MCF 10A (cell line): ENCODE measurements at places on chromosomes 7 and 10.

- no peak for DNase-seq
Observed at GRCh38 chr7:116518961-116519360, 5.9 kb upstream of the CAV1 start.

- peak; percentile 16 for DNase-seq
Observed at GRCh38 chr7:46485481-46486065, 564.5 kb upstream of the IGFBP3 start.

DNA sequence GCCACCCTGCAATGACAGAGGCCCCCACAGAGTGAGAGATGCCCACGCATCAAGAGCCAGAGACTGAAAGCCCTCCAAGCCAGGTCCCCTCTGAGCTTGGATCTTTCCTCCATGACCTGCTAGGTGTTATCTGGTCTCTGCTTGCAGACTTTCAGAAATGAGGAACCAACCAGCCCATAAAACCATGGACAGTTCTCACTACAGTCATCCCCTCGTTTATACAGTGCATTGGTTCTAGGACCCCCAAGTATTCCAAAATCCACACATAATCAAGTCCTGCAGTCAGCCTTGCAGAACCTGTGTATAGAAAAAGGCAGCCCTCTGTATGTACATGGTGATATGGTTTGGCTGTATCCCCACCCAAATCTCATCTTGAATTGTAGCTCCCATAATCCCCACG is 23.1 kb downstream of the NPFFR1 start:
- DNase-seq = no peak

DNA sequence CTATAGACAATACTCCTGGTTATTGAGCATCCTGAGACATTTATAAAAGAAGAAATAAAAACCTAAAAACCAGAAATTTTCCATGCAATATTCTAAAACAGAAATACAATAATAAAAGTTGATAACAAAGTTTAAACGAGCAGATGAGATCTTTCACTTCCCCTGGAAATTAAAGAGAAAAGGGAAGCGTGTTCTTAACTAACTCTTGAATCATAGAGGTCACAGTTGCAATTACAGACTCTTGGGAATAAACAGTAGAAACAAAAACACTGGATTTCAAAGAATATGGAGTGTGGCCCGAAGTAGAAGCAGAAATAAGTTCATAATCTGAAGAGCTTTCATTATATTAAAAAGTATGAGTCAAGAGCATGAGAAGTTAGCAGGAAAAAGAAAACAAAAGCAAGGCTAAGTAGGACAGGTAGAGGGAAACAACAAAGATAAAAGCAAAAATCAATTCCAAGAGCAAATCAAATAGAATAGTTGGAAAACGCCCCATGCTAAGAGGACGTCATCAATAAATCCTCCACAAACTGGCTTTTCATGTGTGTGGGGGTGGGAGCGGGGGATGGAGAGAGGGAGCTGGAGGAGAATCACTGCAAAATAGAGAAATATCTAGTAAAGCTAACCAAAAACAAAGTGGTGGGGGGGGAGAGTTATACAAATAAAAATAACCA is 55.2 kb upstream of the C10orf71 start:
- DNase-seq = no peak

DNA sequence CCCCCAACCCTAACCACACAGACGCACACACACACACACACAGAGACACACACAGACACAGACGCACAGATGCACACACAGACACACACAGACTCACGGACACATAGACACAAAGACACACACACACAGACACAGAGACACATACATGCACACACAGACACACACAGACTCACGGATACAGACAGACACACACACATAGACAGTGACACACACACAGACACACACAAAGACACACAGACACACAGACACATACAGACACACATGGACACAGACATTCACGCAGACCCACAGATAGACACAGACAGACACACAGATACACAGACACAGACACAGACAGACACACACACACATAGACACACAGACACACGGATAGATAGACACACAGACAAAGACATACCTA is 2.1 kb downstream of the CALML5 start:
- DNase-seq = no peak

- no peak for DNase-seq
Observed at GRCh38 chr10:65708057-65708456, 1217.8 kb upstream of the LRRTM3 start.

DNA sequence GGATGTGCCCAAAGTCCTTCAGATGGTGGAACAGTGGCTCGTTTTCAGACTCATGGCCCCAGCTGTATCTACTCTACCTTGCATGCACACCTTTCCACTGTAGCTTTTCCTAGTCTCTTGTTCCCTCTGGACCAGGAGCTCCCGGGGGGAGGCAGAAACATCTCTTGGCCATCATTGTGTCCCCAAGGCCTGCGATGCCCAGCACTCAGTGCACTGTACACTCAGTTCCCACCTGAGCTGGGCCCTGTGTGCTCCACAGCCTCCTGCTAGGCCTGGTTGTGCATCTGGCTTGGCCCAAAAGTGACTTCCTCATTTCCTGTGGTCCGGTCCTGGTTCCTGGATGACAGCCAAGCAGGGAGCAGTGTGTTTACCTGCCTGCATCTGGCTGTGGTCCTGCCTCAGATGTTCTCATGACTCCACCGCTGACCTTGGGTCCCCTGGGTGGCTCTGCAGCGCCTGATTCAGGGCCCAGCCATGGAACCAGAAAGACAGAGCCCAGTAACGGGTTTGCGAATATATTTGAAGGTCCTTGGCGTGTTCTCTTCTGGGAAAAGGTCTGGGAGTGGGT is 9.9 kb upstream of the DOCK1 start:
- no peak for DNase-seq

- no peak for DNase-seq
Observed at GRCh38 chr10:77482072-77482471, 155.5 kb downstream of the KCNMA1 start.

- peak; percentile 44 for DNase-seq
Observed at GRCh38 chr10:28681291-28681763, 4.0 kb downstream of the BAMBI start.

DNA sequence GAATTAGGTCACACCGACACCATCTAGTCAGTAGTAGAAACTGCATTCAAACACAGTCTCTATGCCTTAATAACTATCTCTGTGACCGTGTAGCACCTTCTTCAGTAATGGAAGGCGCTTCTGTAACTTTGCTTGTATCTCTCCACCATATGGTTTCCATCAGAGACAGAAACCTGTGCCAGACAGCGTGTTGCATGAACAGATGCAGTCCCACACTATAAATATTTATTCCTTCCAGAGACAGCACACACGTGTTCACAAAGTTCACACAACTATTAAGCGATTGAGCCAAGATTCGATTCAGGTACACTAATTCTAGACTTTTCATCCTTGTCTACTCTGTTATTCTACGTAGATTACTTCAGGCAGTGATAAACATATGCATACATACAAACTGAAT is 873.9 kb upstream of the MBL2 start:
- no peak for DNase-seq

DNA sequence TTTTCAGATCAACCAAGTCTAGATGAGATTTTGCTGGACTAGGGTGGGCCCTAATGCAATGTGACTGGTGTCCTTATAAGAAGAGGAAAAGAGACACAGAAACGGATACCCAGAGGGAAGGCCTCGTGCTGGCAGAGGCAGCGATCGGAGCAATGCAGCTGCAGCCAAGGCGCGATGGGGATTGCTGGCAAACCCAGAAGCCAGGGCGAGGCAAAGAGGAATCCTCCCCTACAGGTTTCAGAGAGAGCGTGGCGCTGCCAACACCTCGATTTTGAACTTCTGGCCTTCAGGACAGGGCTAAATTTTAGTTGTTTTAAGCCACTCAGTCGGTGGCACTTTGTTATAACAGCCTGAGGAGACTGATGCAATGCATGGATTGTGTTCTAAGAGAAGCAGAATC is 157.1 kb upstream of the RHEB start:
- DNase-seq = no peak

GRCh38 chr10:6565588-6565987 is 14.5 kb downstream of the PRKCQ start:
- DNase-seq = no peak

GRCh38 chr7:7349156-7349555 is 166.8 kb downstream of the C1GALT1 start:
- DNase-seq = no peak

DNA sequence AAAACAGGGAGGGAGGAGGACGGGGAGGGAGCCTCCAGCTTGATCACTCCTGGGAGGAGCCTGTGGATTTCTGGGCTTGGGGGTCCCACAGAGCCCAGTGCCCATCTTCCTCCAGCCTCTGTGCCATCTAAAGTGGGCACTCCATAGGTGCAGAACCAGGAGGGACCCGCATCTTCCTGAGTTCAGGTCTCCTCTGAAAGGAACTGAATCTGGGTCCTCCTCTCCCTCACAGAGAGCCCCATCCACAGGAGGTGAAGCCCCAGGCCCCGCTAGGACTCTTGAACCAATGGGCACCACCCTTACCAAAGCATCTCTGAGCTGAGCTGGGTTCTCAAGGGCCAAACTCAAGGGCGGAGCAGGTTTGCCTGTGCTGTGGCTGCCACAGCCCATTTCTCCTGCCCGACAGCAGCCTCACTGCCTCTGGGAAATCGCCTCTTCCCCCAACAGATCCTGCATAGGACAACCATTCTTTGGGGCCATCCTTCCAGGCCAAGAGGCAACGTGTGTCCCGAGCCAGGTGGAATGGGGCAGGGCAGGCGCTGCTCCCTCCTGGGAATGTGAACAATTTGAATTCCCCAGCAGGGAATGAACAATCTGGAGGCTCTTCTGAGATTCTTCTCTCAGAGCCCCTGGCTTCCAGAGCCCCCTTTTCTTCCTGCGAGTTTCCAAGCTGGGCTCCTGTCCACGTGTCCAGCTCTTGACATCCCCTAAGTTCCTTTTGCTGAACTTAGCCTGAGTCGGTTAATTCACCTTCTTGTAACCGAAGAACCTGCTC is 411.0 kb upstream of the FOXK1 start:
- DNase-seq = no peak
